ENCODE measurements at places on chromosomes 4 and X.
A peak's percentile ranks its signal among the peaks of the same experiment; 100 is the strongest.

DNA sequence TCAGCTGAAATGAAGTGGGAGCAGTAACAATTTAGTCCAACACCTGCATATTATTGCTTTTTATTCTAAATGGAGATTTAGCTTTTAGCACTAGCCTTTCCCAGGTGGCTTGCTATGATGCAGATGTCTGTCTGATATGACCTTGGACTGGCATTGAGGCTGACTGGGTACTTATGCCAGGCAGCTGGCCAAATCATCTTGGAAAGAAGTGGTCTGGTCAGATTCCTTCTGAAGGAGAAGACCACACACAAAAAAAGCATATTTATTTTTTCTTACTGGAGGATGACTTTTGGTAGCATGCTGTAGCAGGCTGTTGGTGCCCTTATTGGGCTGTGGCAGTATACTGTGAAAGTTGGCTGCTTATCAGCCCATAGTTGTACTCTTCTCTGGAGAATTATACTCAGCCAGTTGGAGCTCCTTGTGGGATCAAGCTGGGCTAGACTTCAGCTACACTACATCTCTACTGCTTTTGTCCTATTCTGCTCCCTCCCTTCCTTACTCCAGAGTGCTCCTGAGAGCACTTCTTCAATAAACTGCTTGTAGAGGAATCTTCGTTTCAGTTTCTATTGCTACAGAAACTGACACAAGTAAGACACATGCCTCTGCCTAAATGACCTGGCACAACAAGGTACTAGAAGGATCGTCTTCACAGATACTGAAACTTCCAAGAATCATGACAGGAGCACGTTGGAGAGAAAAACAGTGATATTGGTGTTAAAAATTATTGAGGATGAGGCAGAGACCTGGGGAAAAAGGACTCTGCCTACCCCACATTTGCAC lies 196.8 kb upstream of the RPS6KA3 start:
- no peak for DNase-seq

GRCh38 chr4:152843481-152844090 lies 63.8 kb downstream of the ARFIP1 start:
- DNase-seq = no peak

DNA sequence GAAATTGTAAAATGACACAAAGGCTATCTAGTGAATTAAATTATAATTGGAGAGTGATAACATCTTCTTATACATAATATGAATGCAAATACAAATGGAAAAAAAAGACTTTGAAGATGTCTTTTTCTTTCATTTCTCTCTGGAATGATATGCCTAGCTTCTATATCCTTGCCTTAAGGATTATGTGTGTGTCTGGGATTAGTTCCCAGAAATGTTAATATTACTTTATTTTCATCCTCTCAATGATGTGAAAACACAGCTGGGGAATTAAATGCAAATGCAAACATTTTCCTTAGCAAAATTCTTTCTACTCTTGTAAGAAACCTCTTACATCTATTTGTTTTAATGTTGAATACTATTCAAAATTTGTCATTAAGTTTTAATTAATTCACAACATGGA lies 441.9 kb downstream of the FSTL5 start:
- no peak for DNase-seq

- peak; percentile 22 for DNase-seq
These were observed 17.4 kb upstream of the FAM47E start for GRCh38 chr4:76233967-76234678.

- DNase-seq = no peak
These were observed 19.3 kb downstream of the NOA1 start for GRCh38 chr4:56958111-56958517.

- no peak for DNase-seq
These were observed 82.1 kb upstream of the BANK1 start for GRCh38 chr4:101708293-101709039.

- no peak for DNase-seq
These were observed 14.0 kb downstream of the RASL11B start for GRCh38 chr4:52876069-52876468.

DNA sequence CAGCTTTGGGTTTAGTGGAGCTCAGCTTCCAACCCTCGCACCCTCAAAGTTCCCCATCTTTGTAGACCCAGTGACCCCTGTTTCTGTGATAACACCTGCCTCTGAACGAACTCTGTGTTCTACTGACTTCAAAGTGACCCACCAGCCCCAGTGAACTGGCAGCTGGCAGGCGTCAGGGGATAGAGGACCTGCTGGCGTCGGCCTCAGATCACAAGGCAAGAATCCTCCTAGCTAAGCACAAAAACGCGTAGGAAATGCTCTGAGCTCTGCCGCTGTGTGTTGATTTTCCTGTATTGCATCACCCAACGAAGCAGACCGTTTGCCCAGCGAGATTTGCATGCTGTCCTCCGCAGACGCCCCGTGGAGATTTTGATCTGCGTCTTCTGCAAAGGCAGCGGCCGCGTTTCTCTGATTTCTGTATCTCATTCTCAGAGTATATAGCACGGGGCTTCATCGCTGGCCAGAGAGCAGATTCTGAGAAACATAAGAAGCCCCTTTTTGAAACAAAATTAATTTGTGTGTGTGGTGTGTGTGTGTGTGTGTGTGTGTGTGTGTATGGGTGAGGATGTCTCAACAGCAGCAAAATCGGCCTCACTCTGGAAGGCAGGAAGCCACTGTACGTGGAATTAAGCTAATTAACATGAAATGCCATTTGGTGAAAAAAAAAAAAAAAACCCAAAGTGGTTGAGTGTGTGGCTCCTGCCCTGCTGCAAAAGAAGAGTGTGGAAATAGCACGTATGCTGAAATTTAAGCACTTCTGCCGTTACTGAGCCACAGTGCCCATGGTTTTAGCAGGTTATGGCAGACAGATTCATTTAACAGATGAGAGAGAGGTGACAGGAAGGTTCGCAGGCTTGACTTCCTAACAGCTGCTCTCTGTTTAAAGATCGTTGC lies 29.2 kb upstream of the ASMTL start:
- DNase-seq = no peak
